ENCODE measurements at places on chromosomes 3 and 15. TPM values are rescaled to one million over a fixed set of nuclear protein-coding genes. Genes with fewer than 3 reads are reported as not detected.

The SLC51B gene
- total RNA-seq: not detected

The SKOR1 gene
- 0.78 TPM for total RNA-seq

The MANF gene
- total RNA-seq: 25.4 TPM

The SCAANT1 gene
- not detected for total RNA-seq

The KLHL40 gene
- not detected for total RNA-seq

The ANKUB1 gene
- not detected for total RNA-seq

The IRAK2 gene
- 3.9 TPM for total RNA-seq

The COL8A1 gene
- total RNA-seq: 5.4 TPM

The RPUSD2 gene
- 7.3 TPM for total RNA-seq

The ZNF385D gene
- total RNA-seq: 3.9 TPM

The ZNF860 gene
- 1.0 TPM for total RNA-seq

The NEK10 gene
- 0.78 TPM for total RNA-seq

The BLOC1S6 gene
- 34.0 TPM for total RNA-seq

The LARP6 gene
- total RNA-seq: 20.0 TPM

The MESP2 gene
- not detected for total RNA-seq

The TSPAN3 gene
- total RNA-seq: 99.1 TPM

The C3orf22 gene
- total RNA-seq: not detected

The CYP1A1 gene
- not detected for total RNA-seq

The CTSH gene
- 145 TPM for total RNA-seq

The PLA1A gene
- total RNA-seq: not detected

The COL6A6 gene
- total RNA-seq: not detected

The DNAH1 gene
- total RNA-seq: 6.0 TPM

The SYNM gene
- 5.7 TPM for total RNA-seq

The QTRT2 gene
- total RNA-seq: 10.6 TPM

The ACP3 gene
- 1.6 TPM for total RNA-seq

The EFCC1 gene
- 4.0 TPM for total RNA-seq

The CIDEC gene
- total RNA-seq: 134 TPM

The GOLGA8R gene
- total RNA-seq: 6.6 TPM

The CCK gene
- not detected for total RNA-seq

The PIGB gene
- 17.1 TPM for total RNA-seq

The EAF2 gene
- total RNA-seq: 2.9 TPM

The TPM1 gene
- 417 TPM for total RNA-seq

The CAV3 gene
- total RNA-seq: not detected

The PSTPIP1 gene
- 3.6 TPM for total RNA-seq

The TMEM45A gene
- total RNA-seq: 24.1 TPM

The SLC35A5 gene
- total RNA-seq: 9.6 TPM

The SST gene
- 738 TPM for total RNA-seq

The NLGN1 gene
- total RNA-seq: 0.52 TPM

The XPC gene
- 34.9 TPM for total RNA-seq

Data from body of pancreas (tissue), 4 donors.